ENCODE measurements at places on chromosomes 13 and 19.

DNA sequence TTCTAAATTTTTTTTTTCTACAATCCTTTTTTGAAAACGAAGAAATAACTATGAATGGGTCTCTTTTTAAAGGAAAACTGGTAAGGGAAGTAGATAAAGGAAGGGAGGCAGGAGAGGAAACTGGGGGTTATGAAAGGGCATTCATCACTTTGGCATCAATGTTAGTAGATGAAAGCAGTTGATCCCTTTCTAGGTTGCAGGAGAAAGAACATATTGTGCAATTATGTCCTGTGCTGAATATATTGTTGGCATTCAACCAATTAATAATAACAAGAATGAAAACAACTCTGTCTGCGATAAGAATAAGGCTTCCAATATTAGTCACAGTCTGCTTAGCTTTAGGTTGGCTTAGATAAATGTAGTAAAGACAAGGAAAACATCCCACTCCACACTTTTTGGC lies 796.8 kb upstream of the KLHL1 start:
- no peak for DNase-seq

DNA sequence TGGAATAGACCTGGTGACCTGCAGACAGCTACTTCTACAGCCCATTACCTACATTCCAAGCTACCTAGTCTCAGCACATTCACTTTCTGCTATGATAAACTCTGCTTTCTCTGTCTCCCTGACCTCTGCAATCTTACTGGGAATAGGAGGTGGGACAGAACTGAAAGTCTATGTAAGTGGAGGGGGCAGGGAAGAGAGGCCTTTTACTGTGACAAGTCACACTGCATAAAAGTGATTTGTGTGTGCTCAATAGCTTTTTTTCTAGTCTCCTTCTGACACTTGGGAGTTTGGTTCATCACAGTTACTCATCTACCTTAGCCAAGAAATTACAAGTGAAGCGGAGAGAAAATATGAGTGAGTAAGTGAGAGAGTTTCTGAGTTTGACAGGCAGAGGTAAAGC lies 322.4 kb downstream of the OLFM4 start:
- DNase-seq, result no peak

DNA sequence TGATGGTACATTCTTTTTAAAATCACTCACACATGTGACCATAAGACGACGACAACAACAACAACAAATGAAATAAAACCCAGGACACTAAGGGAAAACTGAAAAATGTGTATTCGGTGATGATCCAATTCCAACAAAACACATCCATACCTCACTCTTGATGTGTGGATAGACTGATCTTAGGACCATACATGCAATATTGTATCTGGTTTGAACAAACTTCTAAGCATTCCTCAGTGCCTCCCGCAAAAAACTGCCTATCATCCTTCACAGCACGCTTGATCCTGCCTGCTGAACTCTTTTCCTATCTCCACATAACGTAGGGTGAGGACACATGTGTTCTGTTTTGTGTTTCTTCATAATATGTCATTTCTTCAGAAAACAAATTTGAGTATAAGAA lies 415.2 kb downstream of the KCTD12 start:
- DNase-seq, result no peak

- DNase-seq, result no peak
Observed at GRCh38 chr19:1913781-1914577, 8.8 kb downstream of the ADAT3 start.

DNA sequence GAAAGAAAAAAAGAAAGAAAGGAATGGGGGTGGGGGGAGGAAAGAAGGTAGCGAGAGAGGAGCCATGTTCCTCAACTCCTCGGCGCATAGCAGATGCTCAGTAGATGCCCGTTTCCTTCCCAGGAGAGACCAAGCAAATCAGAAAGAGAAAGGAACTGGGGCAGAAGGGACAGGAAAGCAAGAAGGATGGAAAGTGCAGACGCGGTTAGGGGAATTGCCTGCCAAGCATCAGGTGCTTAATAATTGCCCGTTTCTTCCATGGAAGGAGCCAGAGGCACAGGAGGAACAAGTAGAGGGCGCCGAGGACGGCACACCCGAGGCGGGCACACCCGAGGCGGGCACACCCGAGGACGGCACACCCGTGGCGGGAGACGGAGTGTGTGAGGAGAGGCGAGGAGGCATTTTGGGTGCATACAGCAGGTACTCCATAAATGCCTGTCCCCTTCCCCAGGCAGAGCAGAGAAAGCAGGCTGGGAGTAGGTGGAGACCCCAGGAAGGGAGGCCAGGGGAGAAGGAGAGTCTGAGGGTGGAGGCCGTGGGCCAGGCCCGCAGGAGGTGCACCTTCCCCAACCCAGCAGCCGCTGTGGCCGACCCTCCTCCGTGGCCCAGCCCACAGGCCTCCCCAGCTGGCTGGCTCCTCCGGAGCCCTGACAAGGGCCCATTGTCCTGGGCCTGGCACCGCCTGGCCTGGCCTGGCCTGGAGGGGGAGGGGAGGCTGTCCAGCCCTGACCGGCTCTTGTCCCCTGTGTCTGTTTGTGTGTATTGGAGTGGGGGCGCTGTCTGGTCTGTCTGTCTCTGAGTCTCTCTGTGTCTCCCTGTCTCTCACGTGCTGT lies 14.6 kb downstream of the JOSD2 start:
- no peak for DNase-seq

- no peak for DNase-seq
Observed at GRCh38 chr19:5003781-5004180, 34.9 kb downstream of the KDM4B start.

DNA sequence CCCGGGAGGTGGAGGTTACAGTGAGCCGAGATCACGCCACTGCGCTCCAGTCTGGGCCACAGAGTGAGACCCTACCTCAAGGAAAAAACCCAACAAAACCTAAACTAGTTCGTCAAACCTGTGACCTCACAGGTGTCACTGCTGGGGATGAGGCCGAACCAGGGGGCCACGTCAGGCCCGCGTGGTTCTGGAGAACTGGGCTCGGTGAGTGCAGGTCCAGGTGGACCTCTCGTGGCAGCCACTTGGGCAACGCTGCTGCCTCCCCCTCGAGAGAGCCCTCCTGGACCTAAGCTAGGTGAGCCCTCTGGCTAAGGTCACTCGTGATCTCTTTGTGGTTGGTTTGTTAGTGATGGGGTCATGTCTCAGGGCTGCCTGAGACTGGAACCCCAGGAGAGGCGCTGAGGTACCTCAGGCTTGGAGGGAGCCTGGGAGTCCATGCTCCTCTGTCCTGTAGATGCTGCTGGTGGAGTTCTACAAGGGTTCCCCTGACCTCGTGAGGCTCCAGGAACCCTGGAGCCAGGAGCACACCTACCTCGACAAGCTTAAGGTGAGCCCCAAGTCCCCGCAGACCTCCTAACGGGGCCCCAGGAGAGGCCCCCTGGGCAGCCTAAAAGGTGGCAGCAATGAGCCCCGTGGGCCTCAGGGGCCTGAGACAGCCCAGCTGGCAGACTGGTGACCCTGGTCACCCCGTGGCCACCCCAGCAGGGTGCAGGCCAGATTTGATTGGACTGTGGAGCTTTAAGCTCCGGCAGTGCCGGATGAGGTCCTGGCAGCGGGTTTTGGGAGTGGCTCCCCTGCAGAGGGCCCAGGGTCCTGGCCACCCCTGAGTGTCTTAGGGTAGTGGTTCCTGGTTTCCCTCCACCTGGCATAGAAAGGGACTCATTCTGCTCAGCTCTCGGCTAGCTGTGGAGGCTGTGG lies 15.6 kb downstream of the MPND start:
- DNase-seq, result no peak

DNA sequence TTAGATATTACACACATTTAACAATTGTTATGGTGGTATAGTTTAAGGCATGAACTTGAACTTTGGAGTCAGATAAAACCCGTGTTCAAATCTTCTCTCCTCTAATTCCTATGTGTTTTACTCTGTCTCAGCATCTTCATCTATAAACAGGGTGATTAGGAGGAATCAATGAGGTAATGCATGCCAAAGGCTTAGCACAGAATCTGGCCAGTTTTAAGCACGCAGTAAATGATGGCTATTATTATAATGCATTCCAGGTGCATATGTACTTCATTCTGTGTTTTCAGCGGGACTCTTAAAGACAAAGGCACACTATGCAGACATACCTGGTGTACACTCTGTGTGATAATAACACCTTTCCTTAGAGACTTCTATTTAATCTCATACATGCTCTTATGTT lies 88.0 kb upstream of the FRY start:
- DNase-seq, result no peak

DNA sequence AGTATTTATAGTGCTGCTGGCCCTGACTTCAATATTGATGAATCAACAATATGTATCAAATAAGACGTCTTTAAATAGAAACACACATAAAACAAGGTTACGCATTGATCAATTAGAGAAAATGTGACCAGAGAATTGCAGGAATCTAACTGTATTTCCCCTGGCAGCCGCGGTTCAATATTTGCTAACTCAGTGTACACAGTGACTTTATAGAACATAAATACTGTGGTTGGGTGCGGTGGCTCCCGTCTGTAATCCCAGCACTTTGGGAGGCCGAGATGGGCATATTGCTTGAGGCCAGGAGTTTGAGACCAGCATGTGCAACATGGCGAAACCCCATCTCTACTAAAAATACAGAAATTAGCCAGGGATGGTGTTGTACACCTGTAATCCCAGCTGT lies 22.8 kb upstream of the UPF3A start:
- DNase-seq, result no peak

DNA sequence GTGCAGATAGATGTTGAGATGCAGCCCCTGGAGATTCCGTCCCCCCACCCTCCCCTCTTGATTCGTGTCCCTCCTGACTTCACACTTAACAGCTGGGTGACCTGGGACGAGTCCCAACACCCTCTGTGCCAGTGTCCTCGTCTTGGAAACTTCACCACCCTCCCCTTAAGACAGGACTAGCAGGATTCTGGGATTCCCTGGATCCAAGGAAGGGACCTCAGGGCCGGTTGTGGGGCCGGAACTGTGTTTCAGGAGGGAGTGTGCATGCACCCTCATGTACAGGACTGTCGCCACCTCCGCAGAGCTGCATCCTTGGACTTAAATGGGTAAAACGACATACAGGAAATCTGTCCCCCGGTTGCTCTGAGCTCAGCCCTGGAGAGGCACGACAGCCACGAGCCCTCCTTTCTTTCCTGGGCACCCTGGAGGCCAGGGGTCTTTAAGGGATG lies 990 bp downstream of the MYO9B start:
- DNase-seq, result peak; percentile 48

DNA sequence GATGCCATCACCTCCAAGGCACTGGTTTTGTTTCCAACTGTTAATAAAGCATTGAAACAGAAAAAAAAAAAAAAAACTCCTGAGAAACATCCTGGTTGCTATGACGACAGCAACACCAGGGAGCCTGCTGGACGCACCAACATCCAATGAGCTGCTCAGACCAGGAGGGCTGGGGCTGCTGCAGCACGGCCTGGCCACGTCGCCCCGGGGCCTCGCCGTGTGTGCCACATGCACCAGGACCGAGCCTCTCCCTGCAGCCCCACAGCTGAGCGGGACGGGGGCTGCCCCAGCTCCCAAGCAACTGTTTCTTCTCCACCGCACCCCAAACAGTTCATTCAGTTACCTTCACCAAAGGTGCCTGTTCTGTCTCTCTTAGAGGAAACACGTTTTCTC lies 54.5 kb downstream of the RASA3 start:
- DNase-seq, result peak; percentile 45

DNA sequence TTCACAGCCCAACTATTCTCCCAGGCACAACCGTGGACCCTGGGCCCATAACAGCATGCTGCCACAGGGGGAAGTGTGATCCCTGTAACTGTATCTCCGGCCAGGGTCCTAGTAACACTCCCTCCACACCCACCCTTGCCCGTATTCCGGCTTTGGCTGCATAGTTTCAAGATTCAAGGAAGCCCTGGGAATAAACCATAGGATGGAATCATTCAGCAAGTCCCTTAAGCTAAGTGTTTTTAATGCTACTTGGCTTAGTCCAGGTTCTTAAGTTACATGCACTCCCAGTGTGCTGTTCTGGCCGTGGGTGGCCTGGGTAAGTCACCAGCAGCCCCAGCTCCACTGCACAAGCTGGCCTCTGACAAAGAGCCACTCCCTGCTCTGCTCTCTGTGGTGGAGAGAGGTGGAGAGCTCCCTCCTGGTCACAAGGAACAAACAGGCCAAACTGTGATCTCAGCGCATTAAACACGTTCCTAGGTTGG lies 532.4 kb upstream of the SGCG start:
- DNase-seq, result no peak

- peak; percentile 84 for DNase-seq
Observed at GRCh38 chr13:97946951-97947588, 6.4 kb upstream of the IPO5 start.

GRCh38 chr19:56718231-56718630 lies 46.7 kb upstream of the ZNF835 start:
- DNase-seq, result no peak

All from hepatic stellate cell (primary cell).